IMR-90 (cell line): ENCODE measurements at places on chromosomes 11 and 22.
A peak's percentile ranks its signal among the peaks of the same experiment; 100 is the strongest.

GRCh38 chr22:31764785-31765184 lies 11.0 kb downstream of the DEPDC5 start:
- H3K27ac ChIP-seq = no peak overlapping the region
- no peaks in the 10 kb centered on the region for H3K27me3 ChIP-seq
- H3K36me3 ChIP-seq = peaks cover 19% of the 10 kb centered on the region
- DNase-seq = no peak
- H3K4me1 ChIP-seq = no peaks in the 10 kb centered on the region

DNA sequence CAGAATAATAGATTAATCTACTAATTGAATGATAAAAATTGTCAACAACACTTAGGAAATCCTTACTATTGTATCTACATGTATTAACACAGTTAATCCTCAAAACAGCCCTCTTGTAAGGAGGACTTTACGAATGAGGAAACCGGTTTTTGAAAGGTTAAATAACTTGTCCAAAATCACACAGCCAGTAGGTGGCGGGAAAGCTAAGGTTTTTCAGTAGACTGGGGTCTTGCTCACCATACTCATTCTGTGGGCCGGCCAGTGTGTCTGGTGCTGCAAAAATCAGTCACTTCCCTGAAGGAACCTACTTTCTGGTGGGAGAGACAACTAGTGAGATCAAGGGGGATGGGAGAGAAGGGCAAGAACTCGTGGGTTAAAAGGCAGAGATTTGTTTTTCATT lies 3.8 kb downstream of the DCPS start:
- peak; percentile 58 for DNase-seq
- H3K27me3 ChIP-seq = no peaks in the 10 kb centered on the region
- H3K27ac ChIP-seq = no peak overlapping the region

DNA sequence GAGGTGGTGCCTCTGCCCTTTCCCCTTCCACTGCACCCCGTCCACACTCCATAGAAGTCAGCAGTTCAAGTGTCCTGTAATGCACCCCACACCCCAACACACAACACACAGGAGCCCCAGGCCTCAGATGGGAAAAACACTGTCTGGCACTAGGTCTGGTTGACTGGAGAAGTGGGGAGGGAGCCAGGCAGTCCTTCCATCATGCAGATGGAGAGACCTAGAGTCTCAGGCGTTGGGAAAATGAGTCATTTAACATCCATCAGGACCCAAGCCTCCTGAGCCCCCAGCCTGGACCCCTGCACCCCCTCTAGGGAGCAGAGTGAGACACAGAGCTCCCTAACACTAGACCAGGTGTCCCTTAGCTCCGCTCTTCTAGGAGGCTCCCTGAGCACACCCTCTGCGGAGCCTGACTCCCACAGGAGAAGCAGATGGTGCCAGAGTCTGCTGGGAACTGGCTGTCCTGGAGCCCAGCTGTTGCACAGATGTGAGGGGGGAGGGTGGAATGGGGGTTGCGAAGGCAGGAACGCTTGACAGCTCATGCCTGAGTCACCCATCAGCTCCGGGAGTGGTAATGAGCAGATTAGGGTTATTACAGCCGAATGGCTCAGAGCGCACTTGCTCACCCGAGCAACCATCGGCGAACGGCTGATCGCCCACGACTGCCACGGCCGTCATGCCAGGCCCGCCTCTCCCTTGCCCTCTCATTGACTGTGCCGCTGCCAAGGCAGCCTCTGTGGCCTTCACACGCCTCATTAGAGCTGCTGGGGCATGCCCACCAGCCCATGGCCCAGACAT lies 22.1 kb upstream of the SYT7 start:
- H3K27ac ChIP-seq = no peak overlapping the region
- DNase-seq = peak; percentile 96
- H3K27me3 ChIP-seq = peaks cover 26% of the 10 kb centered on the region
- H3K36me3 ChIP-seq = no peaks in the 10 kb centered on the region
- H3K4me3 ChIP-seq = no peak overlapping the region

GRCh38 chr11:6232899-6233298 lies 1.5 kb downstream of the FHIP1B start:
- H3K36me3 ChIP-seq = no peaks in the 10 kb centered on the region
- H3K27ac ChIP-seq = no peak overlapping the region
- H3K4me3 ChIP-seq = no peak overlapping the region
- no peaks in the 10 kb centered on the region for H3K27me3 ChIP-seq
- no peak for DNase-seq

GRCh38 chr11:96189351-96189750 lies 153.6 kb downstream of the MAML2 start:
- H3K27ac ChIP-seq = no peak overlapping the region; the same call in 1 of the 2 replicates
- no peak for DNase-seq
- H3K4me3 ChIP-seq = no peak overlapping the region
- H3K36me3 ChIP-seq = no peaks in the 10 kb centered on the region
- peaks cover 15% of the 10 kb centered on the region for H3K4me1 ChIP-seq
- no peaks in the 10 kb centered on the region for H3K27me3 ChIP-seq

- H3K27me3 ChIP-seq = no peaks in the 10 kb centered on the region
- H3K4me3 ChIP-seq = no peak overlapping the region
- peaks cover 49% of the 10 kb centered on the region for H3K36me3 ChIP-seq
- H3K27ac ChIP-seq = no peak overlapping the region
- H3K4me1 ChIP-seq = peaks cover 4% of the 10 kb centered on the region; the same call in 1 of the 2 replicates
Observed at GRCh38 chr22:49886346-49887063, 31.7 kb downstream of the ALG12 start.

- no peak for DNase-seq
- H3K36me3 ChIP-seq = peaks cover 27% of the 10 kb centered on the region
Observed at GRCh38 chr11:128467041-128467440, 120.3 kb downstream of the ETS1 start.

- no peaks in the 10 kb centered on the region for H3K27me3 ChIP-seq
- peak overlapping the region; percentile 55; the same call in 1 of the 2 replicates for H3K27ac ChIP-seq
- peaks cover 26% of the 10 kb centered on the region for H3K4me1 ChIP-seq
- no peaks in the 10 kb centered on the region; the same call in 1 of the 2 replicates for H3K36me3 ChIP-seq
Observed at GRCh38 chr11:122317305-122317704, 201.3 kb upstream of the BLID start.

DNA sequence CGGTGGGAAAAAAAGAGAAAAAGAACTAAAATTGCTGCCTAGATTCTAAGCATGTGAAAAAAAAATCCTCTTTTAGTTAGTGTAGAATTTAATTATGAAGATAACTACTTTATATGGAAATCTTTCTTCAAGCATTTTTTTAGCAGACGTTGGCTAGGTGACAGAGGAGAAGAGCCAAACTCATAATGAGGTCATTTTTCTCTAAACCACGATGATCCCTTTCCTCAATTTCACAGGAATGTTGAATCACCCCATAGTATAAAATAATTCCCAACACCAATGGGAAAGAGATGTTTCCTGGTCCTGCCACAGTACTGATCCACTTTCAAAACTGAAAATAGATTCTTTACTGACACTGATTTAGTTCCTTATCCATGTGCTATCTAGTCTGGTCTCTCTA lies 319.8 kb downstream of the DLG2 start:
- H3K4me3 ChIP-seq = no peak overlapping the region
- no peaks in the 10 kb centered on the region for H3K36me3 ChIP-seq
- no peak overlapping the region for H3K27ac ChIP-seq
- H3K4me1 ChIP-seq = no peaks in the 10 kb centered on the region
- no peak for DNase-seq
- H3K27me3 ChIP-seq = no peaks in the 10 kb centered on the region

DNA sequence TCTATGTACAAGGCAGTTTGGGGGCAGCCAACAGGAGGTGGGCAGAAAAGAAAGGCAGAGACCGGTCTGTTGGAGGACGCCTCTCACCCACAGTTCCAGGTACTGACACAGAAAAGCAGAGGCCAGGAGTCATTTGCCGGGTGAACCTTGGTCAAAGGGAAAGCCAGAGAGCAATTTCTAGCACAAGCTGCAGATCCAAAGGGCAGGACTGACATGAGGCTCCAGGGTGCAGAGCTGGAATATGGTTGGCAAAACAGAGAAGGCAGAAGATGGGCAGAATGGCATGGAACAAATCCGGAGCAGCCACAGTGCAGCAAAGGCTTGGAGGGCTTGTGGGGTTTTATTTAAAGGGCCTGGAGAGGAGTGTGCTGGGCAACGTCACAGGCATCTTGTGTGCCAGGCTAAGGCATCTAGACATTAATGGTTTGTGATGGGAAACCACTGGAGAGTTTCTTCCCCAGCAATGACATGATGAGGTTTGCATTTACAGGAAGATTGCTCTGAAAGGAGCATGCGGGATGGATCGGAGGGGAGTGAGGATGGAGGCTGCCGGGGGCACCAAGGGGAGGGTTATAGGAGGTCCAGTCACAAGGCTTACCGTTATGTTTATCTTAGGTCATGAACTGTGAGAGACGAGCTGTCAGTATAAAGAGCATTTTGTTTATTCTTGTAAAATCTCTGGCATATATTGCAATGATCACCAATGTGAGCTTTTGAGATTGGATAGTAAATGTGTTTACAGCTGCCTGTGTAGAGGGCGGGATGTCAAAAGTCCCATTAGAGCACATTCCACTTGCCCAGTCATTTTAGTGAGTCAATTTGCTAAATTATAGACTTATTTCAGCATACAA lies 5.7 kb upstream of the MMP20 start:
- no peak overlapping the region for H3K4me3 ChIP-seq
- no peaks in the 10 kb centered on the region for H3K36me3 ChIP-seq
- peaks cover 3% of the 10 kb centered on the region; the same call in 1 of the 2 replicates for H3K27me3 ChIP-seq
- no peak for DNase-seq

DNA sequence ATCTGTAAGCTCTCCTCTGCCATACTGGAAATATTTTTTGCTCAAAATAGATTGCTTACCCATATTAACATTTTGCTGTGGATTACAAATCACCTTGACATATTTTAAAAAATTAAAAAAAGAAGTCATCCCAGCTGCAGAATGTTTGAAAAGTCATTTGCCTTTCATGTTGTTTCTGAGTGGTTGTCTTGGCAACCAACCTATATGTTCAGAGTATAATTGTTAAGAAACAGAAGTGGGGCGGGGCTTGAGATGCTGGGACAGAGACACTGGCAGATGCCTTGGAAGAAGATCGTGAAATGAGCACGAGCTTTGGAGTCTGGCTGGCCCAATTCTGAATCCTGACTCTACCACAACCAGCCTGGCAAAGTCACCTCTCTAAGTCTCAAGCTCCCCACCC lies 348.2 kb downstream of the LARGE1 start:
- no peak for DNase-seq
- no peak overlapping the region for H3K27ac ChIP-seq
- no peaks in the 10 kb centered on the region for H3K27me3 ChIP-seq
- H3K4me3 ChIP-seq = no peak overlapping the region
- H3K36me3 ChIP-seq = no peaks in the 10 kb centered on the region

DNA sequence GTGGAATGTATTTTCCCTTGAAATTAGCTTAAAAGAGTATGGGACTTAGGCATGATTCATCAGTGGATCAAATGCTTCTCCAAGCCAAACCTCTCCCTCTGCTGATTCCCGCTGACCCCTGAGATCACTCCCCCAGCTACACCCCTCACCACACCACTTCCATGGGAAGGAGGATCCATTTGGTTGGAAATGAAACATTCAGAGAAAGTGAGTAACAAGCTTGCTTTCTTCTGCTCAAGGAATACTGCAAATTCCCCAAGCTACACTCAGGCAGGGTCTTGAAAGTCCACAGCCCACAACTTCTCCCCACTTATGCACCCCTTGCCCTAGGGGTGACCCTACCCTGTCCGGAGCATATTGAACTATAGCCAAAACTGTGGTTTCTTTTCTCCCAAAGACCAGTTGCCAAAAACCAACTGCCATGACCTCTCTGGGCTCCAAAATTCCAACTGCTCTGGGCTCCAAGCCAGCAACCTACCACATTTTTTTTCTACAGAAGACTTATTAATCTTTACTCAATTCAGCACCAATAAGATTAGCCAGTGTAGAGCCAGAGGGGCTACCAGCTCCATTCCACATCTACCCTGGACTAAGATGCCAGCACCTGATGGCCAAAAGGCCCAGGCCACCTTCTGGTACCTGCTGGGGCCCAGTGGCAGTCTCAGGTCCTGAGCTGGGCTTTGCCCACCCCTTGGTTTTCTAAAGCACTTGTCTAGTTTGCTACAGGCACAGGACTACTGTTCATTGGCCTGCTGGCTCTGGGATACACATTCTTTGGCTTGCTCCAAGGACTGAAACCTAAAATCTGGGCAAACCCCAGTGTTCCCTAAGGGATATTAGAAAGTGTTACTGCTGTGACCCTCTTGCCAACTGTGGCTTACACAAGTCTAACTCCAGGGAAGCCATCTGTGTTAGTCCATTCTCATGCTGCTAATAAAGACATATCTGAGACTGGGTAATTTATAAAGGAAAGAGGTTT lies 101.1 kb downstream of the MICAL3 start:
- H3K27me3 ChIP-seq = no peaks in the 10 kb centered on the region

GRCh38 chr11:129457321-129457720 lies 81.7 kb downstream of the BARX2 start:
- no peak for DNase-seq
- H3K27ac ChIP-seq = no peak overlapping the region
- H3K4me1 ChIP-seq = no peaks in the 10 kb centered on the region

DNA sequence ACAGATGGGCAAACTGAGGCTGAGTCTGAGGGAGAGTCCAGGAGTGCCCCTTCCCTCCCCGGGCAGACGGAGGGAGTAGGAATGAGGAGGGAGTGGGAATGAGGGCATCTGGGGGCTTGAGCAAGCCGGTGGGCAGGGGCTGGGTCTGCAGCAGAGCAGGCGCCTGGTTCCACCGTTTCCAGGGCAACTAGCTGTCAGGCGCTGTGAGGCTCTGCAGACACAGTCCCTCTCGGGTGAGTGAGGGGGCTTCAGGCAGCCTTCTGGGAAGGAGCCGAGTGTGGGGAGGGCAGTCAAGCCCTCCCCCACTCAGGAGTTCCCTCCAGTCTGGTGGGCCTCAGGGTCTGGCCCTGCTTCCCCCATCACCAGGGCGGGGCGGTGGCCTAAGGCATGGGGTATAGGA lies 19.0 kb downstream of the TMEM258 start:
- H3K36me3 ChIP-seq = no peaks in the 10 kb centered on the region
- no peaks in the 10 kb centered on the region for H3K27me3 ChIP-seq
- DNase-seq = no peak
- H3K4me1 ChIP-seq = peaks cover 10% of the 10 kb centered on the region

DNA sequence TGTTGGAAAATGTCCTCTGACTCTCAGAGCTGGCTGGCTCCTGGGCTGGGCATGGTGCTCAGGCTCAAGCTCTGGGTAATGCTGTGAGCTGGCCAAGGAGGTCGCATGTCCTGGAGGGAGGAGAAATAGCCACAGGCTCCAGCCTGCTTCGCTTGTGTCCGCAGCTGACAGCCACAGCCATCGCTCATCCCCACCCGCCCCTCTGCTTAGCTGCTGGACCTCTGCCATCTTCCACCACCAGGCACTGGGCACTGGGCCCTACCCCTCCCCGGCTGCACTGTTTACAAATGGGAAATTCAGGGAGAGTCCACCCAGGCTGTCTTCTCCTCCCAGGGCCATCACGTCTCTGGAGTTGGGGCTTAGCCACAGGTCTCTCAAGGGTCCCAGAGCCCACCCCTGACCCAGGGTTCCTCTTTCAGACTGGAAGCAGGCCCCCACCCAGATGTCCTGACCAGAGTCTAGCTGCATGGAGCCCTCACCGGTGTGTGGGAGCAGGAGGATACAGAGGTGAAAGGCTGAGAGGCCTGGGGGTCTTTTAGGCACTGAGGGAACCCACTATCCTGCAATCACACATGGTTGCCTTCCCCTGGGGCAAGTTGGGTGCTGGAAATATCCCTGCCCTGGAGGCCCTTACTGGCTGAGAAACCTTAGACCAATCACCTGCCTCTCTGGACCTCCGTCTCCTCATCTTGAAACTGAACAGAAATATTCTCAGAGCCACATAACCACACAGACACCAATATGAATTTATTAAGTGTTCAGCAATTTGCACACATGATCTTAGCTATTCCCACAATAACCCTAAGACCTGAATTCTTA lies 62.7 kb downstream of the CD82 start:
- H3K4me3 ChIP-seq = no peak overlapping the region
- no peaks in the 10 kb centered on the region for H3K36me3 ChIP-seq
- peak; percentile 49 for DNase-seq
- peaks cover 10% of the 10 kb centered on the region for H3K27me3 ChIP-seq
- no peak overlapping the region for H3K27ac ChIP-seq
- H3K4me1 ChIP-seq = peaks cover 5% of the 10 kb centered on the region; the same call in 1 of the 2 replicates
